NCI-H2107 (cell line): ENCODE measurements at places on chromosomes 13 and 19.

- DNase-seq: no peak
Measured at GRCh38 chr13:95058680-95059079, 242.6 kb downstream of the ABCC4 start.

DNA sequence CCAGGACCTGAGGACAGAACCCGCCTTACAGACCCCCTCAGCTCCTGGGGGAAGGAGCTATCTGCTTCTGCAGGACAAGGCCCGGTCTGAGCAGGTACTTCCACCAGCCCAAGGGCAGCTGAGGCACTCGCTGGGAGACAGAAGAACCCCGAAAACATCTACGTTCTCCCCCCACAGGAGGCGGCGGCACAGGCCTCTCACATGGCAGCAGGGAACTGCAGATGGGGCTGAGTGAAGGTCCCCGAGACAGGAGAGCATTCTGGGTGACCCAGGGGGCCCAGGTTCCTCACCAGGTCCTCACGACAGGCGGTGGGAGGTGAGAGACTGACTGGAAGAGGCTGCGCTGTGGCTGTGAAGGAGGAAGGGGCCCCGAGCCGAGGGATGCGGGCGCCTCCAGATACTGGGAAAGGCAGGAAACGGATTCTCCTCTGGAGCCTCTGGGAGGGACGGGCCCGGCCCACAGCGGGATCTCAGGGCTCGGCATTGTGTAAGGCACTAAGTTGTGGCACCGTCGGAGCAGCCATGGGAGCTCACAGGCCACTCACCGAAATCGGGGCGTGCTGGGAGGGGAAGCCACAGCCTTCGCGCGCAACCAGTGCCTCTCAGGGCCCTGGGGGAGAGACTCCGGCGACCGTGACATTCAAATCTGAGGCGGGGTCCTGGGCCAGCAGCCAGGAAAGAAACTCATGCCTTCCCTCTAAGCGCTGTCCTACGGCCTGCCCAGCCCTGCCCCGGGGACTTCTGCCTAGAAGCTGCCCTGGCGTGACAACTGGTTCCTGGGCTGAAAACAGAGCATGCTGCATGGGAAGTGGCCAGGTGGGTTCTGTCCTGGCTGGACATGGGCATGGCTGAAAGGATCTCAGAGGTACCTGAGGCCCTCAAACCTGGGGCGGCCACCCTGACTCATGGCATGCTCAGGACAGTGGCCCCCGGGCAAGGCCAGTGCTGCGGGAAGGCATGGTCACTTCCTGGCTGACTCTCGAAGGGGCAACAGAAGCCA lies 14.0 kb downstream of the RPL36 start:
- no peak for DNase-seq

DNA sequence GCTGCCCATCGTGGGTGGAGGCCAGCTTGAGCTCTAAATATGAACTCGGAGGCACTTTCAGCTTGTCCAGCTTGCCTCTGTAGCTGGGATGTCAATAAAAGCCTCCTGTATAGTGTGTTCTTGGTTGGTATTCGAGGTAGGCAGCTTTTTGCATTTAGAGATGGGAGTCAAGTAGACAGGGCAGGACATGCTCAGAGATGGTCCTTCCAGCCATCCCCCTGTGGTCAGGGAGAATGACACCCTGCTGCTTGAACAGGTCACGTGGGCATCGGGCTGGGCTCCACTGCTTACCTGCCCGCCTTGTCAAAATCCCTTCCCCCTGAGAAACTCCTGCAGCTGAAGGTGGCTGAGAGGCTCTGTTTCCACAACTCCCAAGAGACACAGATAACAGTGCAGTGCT lies 302.5 kb downstream of the ZNF536 start:
- DNase-seq: no peak

- peak; percentile 69 for DNase-seq
Measured at GRCh38 chr19:12140545-12141404, 625 bp upstream of the ZNF20 start.

DNA sequence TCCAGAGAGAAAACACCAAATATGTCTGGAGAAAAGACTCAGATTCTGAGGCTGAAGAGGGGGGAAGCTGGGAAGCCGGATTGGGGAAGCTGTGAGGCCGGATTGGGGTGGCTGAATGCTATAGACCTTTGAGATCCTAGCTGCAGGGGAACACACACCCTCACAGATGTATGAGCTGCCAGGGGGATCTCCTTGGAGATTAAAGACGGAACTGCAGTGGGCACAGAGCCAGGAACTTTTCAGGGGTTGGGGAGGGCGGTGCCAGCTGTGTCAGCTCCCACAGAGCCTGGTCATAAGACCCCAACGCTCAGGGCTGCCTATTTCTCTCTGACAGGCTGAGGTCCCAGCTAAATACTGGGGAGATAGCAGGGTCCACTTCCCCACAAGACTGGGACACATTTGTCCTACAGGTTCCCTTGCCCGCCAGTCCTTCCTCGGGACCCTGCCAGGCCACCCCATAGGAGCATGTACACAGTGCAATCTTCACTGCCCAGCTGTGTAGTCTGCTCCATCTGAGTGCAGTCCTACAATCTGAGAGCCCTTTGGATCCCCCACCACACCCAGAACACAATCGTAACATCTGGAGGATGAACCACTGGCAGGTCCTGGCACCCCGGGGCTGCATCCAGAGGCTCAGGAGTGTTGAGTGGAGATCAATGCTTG lies 1893.9 kb downstream of the PCDH9 start:
- no peak for DNase-seq

DNA sequence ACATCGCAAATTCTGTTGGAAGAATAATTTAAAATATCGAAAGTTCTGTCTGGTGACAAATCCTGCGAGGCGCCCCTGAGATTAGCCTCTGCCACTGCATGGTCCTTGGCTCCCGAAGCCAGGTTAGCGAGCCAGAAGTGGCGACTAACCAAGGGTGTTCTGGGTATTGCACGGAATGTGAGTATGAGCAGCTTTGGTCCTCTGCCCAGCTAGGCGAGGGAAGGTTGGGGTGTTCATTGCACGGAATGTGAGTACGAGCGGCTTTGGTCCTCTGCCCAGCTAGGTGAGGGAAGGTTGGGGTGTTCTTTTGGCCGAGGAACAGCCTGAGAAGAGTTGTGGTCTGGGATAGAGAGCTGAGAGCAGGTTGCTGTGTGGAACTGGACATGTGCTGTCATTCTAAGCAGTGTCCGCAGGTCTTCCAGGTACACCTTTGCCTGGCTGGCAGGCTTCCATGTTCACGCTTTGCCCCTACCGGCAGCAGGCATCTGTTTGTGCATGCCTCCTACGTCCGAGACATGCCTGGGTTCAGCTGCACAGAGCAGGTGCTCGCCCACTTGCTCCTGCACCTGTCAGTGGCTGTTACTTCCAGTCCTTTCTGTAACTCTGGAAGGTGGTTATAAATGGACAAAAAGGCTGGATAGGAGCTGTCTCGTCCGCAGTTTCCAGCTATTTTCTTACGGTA lies 18.3 kb upstream of the TEX29 start:
- no peak for DNase-seq

DNA sequence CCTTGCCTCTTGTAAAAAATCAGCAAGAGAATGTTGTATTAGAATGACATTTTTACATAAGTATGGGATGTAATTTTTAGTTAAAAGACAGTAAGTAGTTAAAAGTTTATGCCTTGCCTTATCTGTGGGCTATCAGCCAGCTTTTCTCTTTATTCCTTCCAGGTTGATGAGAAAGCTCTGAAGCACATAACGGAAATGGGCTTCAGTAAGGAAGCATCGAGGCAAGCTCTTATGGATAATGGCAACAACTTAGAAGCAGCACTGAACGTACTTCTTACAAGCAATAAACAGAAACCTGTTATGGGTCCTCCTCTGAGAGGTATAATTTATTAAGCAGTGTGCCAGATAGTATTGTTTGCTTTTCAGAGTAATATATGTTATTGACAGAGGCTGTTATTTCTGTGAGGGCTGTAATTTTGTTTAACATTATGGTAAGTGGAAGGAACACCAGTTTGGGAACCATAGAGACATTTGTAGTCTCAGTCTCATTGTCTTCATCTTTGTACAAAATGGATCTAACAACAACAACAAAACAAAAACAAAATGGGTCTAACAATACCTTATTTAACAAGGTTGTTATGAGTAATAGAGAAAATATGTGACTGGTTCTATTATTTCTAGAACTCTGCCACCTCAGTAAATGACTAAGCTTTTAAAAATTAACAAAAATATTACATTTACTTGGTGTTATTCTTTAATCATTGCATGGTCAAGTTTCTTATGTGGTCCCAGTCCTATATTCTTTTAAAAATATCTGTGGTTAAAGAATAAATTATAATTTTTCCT lies 112.8 kb downstream of the TDRD3 start:
- no peak for DNase-seq

DNA sequence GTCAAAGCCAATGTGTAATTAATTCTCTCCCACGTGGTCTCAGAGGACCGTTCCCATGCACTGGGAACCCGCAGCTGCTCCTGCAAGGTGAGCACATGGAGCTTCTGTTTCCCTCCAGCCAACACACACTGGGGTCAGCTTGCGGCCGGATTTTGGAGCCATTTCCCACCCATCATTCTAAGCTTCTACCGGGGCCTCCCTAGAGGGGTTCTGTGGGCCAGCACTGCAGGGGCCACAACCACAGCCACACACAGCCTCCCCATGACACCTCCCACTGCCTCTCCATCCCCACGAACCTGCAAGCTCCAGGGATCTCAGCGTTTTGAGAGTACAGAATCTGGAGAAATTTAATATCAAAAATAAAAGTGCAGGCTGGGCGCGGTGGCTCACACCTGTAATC lies 120.7 kb upstream of the SOX1 start:
- no peak for DNase-seq

- DNase-seq: no peak
Measured at GRCh38 chr13:104357174-104357573, 1291.0 kb upstream of the SLC10A2 start.
